CD4-positive, alpha-beta T cell treated with Interleukin-15 for 4 hours (primary cell): ENCODE measurements at places on chromosomes 5 and 9.

DNA sequence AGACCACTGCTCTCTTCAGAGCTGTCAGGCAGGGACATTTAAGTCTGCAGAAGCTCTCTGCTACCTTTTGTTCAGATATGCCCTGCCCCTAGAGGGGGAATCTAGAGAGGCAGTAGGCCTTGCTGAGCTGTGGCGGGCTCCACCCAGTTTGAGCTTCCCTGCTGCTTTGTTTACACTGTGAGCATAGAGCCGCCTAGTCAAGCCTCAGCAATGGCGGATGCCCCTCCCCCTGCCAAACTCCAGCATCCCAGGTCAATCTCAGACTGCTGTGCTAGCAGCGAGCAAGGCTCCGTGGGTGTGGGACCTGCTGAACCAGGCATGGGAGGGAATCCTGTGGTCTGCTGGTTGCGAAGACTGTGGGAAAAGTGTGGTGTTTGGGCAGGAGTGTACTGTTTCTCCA lies 59.9 kb downstream of the CAVIN4 start:
- DNase-seq, result no peak

GRCh38 chr5:11531811-11532555 lies 372.3 kb downstream of the CTNND2 start:
- no peak for DNase-seq

DNA sequence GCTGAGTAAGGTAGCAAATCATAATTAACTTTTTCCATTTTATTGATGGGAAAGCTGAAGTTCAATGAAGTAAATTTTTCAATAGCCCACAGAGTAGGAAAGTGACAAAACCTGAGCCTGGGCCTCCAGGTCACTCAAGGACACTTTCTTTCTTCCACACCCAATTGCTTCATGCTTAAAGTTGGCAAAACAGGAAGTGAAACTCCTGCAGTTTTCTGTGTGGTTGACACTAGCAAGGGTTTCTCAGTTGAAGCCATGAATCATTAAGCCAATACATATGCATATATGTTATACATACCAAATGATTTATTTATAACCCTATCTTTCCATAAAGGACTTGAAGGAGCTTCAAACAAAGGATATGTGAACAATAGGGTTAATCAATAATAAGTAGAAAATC lies 13.9 kb downstream of the TLR4 start:
- no peak for DNase-seq

DNA sequence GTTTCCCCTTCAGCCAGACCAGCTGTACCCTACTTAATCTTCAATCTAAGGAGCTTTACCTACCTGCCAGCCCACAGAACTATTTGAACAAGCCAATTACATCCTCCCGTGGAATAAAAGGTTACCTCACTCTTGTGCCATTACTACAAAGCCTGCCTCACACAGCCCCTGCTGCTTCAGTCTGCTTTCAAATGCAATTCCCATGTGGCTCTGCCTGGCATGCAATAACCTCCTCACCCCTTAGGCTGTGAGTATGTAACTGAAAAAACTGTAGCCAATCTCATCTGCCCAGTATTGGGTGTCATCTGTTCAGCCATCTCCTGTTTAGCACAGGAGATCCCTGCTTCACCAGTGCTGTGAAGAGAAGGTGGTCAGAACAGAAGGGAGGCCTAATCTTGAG lies 6.1 kb upstream of the GCNT1 start:
- DNase-seq, result no peak

DNA sequence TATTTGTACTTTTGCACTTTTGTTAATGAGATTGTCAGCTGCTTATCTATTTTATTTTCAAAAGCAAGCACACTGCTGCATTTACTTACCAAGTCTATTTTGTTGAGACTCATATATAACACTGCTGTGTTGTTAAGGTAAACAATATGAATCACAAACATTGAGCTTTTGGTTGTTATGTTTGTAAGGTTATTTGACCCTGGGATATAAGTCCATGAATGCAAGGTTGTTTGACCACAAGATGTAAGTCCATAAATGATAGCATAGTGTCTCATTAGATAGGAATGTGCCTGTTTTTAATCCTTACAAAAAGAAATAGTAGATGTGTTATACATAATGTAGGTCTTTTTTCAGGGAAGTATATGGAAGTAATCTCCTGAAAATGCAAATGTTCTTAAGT lies 845.9 kb downstream of the CDH9 start:
- no peak for DNase-seq

GRCh38 chr9:133713960-133714495 lies 24.1 kb downstream of the SARDH start:
- DNase-seq, result no peak

- DNase-seq, result no peak
Observed at GRCh38 chr5:134603059-134603458, 29.6 kb downstream of the SAR1B start.

DNA sequence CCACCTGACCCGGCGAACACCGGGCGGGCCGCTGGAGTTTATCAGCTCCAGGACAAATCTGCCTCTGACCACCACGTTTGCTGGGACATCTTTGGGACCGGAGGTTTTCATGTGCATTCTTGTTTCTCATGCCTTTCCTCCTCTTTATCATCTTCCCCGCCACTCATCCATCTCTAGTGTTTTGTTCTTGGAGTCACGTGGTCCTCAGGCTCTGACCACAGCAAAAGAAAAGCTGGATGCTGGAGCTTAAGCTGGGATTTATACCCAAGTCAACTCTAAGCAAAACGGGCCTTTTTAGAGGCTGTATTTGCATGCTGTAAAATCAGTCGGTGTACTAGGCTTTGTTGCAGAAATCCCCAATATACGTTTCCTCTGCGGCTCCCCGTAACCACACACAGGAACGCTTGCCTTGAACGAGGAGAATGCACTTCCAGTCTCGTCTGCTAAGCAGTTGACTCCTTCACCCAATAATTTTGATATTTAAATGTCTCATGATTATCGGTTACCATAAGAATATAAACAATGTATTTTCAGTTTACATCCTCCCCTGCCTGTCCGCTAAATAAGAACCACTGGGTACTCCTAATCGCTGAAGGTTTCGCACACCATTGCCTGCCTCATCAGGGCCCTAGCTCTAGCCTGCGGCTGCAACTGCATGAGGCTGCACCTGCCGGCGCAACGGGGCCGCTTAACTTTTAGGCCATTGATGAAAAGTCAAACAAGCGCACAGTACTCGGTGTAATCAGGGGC lies 560 bp upstream of the NDUFS6 start:
- DNase-seq, result peak; percentile 50

DNA sequence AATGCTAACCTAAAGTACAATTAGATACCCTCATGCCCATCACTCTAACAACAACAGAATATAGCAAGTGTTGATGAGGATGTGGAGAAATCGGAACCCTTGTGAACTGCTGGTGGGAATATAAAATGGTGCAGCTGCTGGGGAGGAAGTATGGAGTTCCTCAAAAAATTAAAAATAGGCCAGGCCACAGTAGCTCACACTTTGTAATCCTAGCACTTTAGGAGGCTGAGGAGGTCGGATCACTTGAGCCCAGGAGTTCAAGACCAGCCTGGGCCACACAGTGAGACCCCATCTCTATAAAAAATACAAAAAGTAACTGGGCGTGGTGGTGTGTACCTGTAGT lies 18.0 kb upstream of the MRNIP start:
- no peak for DNase-seq

GRCh38 chr9:7094052-7094451 lies 336.3 kb downstream of the KDM4C start:
- DNase-seq, result no peak

DNA sequence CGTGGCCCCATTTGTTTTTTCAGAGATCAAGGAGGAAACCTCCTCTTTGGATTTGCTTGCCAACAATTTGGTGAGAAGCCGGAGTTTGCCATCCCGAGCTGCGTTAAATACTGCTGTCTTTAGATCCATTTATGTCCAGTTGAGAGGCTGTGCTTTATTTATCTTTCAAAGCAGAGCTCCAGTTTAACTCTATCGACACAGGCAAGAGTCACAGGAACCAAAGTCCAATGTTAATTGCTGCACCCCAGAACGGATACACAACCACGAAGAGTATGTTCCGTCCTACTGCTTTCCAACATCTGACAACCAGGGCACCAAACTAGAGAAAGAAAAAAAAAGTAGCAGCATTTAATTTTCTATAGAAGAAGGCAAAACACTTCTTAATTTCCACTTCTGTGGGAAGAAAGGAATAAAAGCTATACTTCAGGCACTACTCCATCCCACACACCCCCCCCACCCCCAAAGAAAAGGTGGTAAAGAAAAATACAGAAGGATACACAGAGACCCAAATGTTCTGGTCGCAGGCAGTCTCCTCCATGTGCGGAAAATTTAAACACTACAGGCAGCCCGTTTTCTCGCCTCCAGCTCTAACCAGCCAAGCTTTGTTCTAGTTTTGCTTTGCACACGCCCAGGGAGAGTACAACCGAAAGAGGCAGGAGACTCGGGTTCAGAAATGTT lies 1.1 kb downstream of the FEM1C start:
- no peak for DNase-seq

DNA sequence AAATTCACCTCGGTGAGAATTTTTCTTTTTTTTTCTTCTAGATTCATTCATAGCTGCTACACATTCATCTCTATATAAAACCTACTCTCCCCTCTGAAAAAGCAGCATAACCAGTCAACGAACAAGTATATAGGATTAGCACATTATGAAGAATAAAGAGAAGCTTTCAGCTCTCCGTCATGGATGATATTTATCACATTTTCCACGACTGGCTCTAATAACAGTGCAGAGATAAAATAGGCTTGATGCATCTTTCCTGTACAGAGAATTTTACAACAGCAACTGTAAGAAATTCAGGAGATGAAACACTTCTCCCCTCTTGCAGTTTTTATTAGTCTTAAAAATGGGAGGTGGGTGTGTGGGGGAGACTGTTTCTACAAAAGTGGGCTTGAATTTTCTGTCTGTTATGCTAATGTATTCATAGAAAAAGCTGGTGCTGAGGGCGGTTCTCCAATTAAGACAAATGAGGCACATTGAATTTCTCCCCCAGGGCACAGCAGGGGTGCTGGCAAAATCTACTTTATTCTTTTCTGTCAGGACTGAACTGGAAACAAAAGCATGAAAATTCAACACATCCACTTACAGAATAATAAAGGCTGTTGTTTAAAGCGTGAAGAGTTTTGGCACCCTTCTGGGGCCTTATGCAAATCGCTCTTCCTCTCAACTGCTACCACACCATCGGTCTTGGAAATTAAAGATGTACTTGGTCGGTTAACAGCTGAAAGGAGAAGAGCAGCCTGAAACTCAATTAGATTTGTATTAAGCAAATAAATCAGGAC lies 233.9 kb upstream of the ZNF608 start:
- DNase-seq, result no peak

DNA sequence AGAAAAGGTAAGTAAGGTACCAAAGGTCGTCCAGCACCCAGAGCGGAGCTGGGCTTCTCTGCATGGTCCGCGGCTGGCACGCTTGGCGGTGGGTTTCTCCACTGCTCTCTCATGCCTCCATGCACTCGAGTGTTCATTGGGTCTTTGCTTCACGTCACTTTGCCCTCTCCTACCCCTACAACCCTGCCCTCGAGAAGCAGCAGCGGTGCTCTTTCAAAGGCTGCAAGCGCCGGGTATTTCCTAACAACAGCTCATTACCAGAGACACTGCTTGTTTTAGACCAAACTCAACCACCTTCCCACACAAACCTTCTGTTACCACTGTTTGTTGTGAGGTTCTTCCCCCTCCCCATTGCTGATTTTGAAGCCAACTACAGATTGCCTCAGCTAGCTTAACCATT lies 21.5 kb upstream of the ZBTB34 start:
- DNase-seq, result no peak

DNA sequence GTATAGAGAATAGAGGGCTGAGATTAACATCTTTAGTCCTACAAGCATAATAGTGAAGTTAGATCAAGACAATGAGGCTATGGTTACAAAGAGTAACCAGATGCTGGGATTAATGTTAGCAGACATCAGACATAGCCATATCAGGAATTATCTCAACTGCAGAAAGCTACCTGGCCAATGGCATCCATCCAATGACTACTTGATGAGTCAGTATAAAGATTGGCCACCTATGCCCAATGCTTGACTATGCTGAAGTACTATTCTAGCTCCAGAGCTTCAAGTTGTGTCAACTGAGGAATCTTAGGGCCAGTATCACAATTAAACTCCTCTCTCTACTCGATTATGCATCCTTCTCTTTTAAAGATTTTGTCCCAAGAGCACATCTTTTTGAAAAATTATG lies 541.4 kb downstream of the PRELID2 start:
- DNase-seq, result no peak

DNA sequence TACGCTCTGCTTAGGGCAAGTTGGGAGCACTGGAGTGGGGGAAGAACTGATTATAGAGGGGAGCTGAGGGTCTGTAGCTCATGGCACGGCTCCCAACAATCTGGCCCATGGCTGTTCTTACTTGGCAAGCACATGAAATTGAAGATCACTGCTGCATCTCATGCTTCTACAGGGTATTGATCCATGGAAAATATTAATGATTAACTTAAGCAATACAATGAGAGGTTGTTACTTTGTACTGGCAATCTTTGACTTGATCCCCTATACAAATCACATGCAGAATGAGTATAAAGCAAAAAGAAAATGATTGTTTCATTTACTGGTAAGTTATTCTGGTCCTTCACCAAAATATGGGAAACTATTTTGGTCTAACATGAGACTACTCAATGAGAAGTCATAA lies 481.1 kb downstream of the PDE4D start:
- no peak for DNase-seq

- DNase-seq, result no peak
Observed at GRCh38 chr5:118173340-118173739, 815.0 kb downstream of the DTWD2 start.

DNA sequence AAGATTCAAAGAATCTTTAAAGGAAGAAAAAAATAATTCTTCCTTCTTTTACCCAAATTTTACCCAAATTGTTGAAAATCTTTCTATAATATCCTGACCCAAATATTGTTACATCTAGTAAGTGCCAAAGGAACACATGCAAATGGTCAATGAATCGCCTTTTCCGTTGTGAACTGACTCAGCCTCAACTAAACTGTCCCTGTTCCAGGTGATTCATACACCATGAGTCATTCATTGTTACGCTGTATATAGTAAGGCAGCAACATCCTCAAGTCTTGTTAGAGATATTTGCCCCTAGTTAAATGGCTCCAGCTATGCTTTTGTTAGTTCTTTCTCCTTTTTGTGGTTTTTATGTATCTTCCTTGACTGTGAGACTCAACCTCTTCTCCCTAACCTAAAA lies 9.7 kb downstream of the PTGER4 start:
- DNase-seq, result peak; percentile 76

DNA sequence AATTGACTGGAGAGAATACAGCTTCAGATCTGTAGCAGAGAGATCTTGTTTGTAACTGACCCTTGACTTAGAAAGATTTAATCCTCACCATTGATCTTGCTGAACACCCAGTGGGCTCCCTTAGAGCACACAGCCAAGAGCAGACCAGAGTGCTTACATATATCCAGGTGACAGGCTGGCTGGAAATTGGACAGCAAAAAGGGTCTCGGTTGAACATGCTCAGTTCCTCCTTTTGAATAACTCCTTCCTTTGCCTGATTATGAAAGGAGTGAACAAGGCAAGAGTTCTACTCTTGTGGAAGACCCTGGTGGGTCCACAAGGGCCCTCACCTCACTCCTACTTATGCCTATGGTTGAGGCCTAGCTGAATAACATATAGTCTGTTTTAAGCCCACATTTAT lies 134.2 kb upstream of the LHFPL2 start:
- no peak for DNase-seq

GRCh38 chr9:8895861-8896224 lies 1096.3 kb upstream of the DMAC1 start:
- no peak for DNase-seq

GRCh38 chr5:16179936-16180788 lies 571 bp upstream of the MARCHF11 start:
- DNase-seq, result no peak
